ENCODE measurements at places on chromosomes 1 and 21.

GRCh38 chr1:223483511-223483910, 90.3 kb downstream of the CCDC185 start:
- no peak for DNase-seq

DNA sequence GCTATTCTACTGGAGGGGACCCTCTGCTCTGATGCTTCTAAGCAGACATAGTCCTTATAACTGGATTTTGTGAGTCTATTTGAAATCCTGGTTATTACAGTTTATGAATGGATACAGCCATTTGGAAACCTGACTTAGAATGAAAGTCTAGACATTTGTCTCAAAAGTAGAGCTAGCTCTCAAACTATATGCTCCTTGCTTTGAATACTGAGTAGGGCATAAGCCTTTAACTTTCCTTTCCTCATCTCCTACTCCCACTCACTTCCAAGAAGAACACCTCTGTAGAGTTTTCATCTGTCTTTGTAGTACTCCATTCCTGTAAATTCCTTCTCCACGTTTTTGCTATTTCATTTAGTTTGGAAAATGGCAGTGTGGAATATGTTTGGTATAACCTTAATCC, 9.0 kb upstream of the ARID1A start:
- peak; percentile 45 for DNase-seq

DNA sequence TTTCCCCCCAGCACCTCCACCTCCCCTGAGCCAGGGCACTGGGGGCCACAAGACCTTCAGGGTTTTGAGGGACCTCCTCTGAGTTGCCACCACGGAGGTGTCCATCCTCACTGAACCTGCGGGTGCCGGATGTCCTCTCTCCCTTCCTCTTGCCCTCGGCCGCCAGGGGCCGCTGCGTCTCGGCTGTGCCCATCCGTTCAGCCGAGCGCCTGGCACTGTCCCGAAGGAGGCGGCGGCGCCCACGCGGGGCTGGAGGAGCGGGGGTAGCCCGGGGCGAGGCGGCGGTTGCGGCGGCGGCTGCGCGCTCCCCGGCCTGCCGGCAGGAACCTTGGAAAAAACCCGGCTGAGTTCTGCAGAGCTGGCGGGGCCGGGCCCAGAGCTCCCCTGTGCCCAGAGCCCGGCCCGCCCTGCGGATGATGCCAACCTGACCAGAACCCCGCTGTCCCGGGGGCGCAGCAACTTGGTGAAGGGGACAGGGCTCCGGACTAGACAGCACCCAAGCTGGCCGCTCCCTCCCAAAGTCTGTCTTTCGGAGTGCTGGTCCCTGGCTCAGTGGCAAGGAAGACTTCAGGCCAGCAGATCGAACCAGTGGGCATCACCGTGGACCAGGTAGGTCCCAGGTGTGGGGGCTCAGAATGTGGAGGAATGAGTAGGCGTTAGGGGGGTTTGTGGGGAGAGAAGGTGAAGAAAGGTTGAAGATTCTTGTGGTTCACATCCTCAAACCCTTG, 3.7 kb upstream of the PPM1J start:
- peak; percentile 61 for DNase-seq

DNA sequence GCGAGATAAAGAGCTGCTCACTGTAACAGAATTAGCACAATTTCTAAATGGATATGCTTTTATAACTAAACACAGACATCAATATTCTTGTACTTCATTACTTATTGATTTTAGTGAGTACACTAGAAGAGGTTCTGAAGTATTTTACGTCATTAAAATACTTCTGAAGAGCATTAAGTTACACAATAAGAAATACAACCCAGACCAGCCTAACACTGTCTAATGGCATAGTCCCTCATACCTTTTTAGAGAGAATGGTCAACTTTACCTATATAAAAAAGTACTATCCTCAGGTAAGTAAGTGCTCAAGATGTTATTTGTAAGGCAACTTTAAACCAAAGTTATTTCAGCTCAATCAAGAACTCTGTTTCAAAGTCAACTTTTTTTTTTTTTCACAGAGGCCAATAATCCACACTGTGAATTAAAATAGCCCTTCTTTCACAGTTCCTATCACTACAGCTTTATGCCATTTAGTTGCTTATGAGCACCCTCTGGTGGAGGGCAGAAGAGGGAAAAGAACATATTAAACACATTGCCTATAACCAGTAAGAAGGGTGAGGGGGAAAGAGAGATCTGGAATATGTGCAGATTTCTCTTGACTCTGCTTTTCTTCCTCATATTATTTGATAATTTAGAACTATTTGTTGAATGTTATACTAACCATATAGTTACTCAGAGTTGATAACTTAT, 182.1 kb upstream of the DMRTA2 start:
- peak; percentile 68 for DNase-seq

DNA sequence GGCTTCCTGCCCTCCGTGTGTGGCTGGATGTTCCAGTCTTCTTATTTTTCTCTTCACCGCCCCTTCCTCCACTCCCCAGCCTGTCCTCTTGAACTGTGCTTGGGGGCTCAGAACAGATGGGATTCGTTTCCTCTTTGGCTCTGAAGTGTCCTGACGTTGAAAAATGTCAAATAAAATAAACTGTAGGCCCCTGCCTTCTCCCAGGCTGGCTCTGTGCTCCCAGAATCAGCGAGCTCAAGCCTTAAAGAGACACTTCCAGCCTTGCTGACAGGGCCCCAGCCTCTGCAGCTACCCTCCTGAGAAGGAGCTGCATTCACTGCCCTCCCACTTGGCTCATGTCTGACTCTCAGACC, 104.2 kb upstream of the IPO9 start:
- no peak for DNase-seq

DNA sequence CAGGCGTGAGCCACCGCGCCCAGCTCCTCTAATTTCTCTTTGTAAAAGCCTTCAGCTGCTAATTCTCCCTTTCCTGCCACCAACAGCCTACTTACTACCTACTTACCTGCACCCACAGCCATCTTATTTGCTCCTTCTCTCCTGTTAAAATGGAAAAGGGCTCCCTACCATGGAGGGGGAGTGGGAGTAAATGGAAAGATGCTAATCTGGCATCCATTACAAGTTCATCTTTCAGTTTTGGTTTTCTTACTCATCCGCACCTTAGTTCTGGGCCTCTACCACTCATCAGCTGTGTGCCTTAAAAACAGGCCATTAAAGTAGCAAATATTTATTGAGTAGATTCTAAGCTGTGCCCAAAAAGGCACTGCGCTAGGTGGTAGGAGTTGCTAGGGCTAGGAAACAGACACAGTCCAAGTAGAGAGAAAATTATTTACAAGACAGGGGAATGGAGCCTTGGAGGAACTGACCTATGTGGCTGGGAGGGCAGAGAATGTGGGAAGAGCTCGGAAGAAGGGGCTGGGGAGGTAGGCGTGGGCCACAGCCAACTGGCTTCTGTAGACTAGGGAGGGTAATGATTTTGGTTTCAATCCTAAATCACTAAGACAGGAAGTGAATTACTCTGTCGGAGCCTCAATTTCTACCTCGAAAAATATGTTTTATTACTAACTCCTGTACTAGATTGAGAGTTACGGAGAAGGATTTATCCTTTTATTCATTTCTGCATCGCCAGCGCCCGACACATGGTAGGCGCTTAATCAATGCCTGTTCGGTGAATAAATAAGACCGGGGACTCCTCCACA, 685 bp upstream of the DDI2 start:
- DNase-seq = peak; percentile 72

DNA sequence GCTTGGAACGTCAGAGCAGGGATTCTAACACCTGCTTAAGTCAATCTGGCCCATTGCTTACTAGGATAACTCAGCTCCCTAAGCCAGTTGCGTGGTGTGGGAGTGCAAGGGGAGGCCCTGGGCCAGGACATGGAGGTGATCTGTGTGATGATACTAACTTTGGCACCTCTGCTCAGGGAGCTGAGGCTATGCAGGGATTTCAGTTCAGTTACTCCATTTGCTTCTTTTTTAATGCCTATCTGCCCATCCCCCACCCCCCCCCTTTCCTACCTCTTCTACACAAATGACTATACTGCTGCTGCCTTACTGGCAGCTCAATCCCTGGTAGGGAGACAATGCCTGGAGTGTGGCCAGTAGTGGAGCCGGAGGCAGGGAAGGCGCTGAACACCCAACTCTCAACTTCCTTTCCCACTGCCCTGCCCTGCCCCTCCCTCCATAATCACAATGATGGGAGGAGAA, 19.5 kb downstream of the INKA2 start:
- DNase-seq = no peak

DNA sequence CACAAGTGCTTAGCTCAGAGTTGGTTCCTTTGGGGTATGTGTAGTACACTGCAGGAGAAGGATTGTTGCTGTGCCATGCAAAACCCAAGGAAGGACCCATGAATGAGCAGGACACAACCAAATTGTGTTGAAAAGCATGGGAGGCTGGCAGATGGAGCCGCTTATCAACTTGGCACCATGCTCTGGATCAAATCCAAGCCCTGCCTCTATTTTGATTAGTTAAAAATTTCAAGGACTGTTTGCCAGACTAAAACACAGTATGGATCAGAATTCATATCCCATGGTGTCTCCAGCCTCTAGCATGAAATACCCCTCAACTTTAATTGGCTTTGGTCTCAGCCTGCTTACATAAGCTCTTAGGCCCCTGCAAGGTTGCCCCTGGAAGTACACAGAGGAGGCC, 27.8 kb downstream of the CCDC185 start:
- no peak for DNase-seq

DNA sequence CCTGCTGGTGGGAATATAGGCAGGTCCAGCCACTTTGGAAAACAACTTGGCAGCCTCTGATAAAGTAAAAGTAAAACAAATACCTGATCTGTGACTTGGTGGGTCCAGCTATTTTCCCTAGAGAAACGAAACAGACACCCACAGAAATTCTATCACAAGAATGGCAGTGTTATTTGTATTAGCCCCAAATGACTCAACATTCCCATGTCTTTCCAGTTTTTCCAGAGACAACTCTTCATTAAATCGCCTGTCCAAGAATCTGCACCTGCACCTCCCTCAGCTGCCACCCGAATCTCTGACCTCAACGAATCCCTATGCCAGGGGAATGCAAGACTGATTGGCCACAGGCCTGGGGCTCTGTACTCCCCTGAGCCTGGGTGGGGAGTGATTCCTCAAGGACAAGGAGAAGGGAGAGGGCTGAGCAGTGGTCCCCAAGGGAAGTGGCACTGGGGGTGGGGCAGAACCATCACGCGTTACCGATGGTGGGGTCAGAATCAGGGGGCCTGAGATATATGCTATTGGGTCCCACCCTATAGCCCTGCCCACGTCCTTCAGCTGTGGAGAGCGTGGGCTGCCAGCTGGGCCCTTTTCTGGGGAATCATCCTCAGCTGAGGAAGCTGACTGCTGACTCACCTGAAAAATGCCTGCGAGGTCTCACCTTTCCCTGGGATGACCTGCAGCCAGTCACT, 553.0 kb downstream of the PTPRU start:
- no peak for DNase-seq

GRCh38 chr1:178341261-178341956, 155.4 kb downstream of the CLEC20A start:
- DNase-seq = peak; percentile 97

- peak; percentile 64 for DNase-seq
These were observed 884 bp downstream of the H3-3A start for GRCh38 chr1:226063224-226063976.

DNA sequence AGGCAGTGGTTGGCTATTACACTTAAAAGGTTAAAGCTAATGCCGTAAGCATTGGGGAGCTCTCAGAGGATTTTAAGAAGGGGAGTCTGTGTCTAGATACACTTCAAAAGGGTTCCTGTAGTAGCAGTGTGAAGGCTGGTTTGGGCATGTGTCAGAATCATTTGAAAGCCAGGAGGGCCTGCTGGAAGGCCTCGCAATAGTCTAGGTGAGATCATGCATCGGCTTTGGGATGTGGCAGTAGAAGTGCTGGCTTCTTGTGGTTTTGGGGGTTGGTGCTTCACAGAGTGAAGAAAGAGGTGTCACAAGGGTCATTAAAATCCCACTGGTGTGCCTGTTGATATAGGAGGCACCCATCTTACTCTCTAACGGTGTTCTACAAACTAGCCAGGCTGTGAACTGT, 85.7 kb downstream of the ST6GALNAC3 start:
- peak; percentile 8 for DNase-seq

- DNase-seq = no peak
These were observed 34.5 kb downstream of the IL23R start for GRCh38 chr1:67200755-67201154.

GRCh38 chr1:10471411-10472219, 714 bp downstream of the DFFA start:
- DNase-seq = peak; percentile 66

GRCh38 chr1:192579010-192579738, 3.6 kb downstream of the RGS1 start:
- DNase-seq = peak; percentile 85

GRCh38 chr1:201713086-201713810, 115.7 kb upstream of the IPO9 start:
- DNase-seq = peak; percentile 97

DNA sequence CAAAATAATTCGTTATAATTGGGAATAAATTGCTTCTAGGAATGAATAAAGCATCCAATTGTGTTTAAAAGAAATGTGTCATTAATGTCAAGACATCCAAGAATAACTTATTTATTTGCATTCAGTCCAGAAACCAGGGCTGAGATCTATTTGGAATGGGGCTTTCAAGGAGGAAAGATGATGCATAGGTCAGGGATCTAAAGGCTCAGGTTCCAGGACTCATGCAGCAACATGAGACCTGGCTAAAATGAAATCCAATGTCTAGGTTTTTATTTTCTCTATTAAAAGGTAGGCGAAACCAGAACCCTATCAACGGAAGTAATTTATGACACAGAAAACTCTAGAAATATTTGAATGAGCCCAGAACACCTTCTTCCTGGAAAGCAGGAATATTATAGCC, 376.8 kb downstream of the SEC16B start:
- no peak for DNase-seq

DNA sequence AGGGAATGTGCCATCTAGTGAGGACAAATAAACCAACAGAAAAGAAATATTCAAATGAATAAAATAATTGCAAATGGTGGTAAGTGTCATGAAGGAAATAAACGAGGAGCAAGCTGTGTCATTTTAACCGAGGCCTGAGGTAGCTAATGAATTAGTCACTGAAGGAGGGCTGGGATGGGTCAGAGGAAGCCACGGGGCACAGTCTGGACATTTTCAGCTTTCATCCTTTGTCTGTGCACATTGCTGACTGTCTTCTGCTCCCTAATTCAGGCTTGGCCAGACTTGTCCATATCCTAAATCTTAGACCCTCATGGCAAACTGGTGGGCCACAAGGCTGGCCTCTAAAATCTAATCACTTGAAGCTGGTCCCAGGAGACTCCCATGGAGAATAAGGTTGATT, 138.4 kb downstream of the RHOU start:
- no peak for DNase-seq

DNA sequence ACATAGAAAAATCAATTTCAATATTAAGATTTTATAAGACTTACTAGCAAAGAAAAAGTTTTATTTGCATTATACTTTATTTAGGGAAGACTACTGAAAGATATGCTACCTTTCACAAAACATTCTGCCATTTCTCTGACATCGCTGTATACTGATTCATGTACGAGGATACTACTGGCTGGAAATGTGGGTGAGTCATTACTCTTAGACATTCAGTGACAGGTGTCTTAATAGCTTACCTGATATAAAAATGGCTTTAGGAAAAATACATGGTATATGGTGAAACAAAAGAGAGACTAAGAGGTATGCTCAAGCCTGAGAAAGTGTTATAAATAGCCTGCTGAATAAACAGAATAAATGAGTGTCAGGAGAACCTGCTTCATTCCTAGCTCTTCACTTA, 73.0 kb upstream of the EXO1 start:
- no peak for DNase-seq
